ENCODE measurements at places on chromosomes 5 and 9. TPM values are rescaled to one million over a fixed set of nuclear protein-coding genes. Genes with fewer than 3 reads are reported as not detected.

- H3K36me3 ChIP-seq, result no peaks in the 10 kb centered on the region
- no peak overlapping the region for H3K27ac ChIP-seq
- DNase-seq, result no peak
Measured at GRCh38 chr5:12570688-12571087, 666.4 kb upstream of the CTNND2 start.

FAM153A gene
- total RNA-seq, result 3.7 TPM

DNA sequence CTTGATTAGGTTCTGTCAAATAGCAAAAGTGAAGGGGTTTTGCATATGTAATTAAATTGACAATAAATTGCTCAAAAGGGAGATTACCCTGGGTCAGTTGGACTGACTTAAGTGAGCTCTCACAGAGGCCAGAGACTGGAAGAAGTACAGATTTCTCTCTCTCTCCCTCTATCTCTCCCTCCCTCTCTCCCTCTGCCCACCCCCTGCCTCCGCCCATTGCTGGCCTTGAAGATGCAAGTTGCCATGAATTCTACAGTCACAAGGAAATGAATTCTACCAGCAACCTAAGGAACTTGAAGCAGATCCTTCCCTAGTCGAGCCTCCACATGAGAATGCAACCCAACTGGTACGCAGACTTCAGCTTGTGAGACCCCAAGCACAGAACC, 119.2 kb downstream of the LPAR1 start:
- no peaks in the 10 kb centered on the region for H3K36me3 ChIP-seq
- H3K4me3 ChIP-seq, result no peak overlapping the region
- DNase-seq, result no peak
- H3K4me1 ChIP-seq, result no peaks in the 10 kb centered on the region
- H3K27me3 ChIP-seq, result no peaks in the 10 kb centered on the region

- peaks cover 23% of the 10 kb centered on the region for H3K4me1 ChIP-seq
- no peak overlapping the region for H3K27ac ChIP-seq
- DNase-seq, result no peak
- H3K36me3 ChIP-seq, result no peaks in the 10 kb centered on the region
Measured at GRCh38 chr5:39430461-39430860, 5.7 kb upstream of the DAB2 start.
